ENCODE measurements at places on chromosomes 4 and X.

DNA sequence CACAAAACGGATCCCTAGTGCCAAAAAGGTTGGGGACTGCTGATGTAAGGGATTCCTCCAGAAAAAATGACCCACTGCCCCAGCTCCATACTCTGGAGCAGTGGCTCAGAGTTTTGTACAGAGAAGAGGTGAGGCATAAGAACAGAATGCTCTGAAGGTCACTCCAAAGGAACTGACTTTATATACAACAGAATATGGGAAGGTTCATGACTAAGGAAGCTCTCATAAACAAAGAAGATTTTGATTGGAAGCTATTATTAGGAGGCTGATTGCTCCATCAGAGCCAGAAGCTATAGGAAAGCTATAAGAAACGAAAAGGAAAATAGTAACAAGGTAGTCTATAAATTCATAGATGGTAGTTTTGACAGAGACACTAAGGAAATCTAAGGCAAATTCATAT lies 203.1 kb downstream of the SLC7A11 start:
- no peak for DNase-seq

DNA sequence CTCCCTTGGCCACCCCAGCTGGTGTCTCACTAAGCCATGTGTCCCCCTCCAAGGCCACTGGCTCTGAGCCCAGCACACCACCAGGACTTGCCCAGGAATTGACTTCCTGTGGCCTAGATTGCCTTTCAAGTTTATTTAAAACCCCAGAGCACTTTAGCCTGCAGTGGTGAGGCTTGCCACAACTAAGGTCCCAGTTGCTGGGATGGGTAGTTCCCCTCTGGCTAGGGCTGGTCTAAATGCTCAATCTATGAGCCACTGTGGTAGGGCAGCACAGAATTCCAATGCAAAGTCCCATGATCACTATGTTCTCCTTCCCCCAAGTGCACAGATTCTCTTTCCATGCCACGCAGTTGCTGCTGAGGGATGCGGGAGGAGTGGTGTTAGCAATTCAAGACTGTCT lies 61.1 kb upstream of the HCCS start:
- no peak for DNase-seq

DNA sequence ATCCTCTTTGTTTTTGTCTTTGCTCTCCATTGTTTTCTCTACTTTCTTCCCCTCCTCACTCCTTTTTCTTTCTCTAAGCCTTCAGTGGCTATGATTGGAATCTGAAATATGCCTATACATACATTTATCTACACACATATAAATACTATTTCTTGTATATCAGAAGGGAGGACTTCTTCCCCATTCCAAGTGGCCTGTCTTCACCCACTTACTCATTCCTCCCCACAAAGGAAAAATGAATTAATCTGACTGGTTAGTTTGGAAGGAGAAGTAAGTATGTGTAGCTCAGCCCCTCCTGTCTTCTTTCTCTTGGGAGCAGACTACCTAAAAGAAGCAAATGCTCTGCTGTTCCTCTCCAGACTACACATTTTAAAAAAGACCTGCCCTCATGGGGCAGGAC lies 17.7 kb downstream of the GUCY2F start:
- DNase-seq, result no peak

DNA sequence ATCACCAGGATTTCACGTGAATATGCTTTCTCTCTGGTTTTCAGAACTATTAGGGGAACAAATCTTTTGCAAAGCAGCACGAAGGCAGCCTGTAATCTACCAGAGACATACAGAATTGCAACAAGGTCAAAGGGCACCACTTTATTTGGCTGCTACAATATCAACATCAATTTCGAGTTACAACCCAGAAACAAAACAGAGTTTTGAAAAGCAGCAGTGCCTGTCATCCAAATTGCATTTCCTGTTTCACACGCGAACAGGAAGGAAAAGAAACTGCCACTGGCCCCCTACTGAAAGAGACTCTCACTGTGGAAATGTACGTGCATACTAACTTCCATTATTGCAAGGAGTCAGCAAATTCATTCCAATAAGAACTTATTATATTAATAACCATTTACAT lies 17.1 kb upstream of the C1QTNF7 start:
- no peak for DNase-seq

GRCh38 chrX:101407167-101407747 lies 468 bp downstream of the GLA start:
- DNase-seq, result no peak

GRCh38 chr4:173684223-173684622 lies 154.2 kb upstream of the HAND2 start:
- DNase-seq, result no peak

- DNase-seq, result no peak
Measured at GRCh38 chr4:122412547-122412946, 33.7 kb downstream of the ADAD1 start.

GRCh38 chr4:156659983-156660382 lies 311.6 kb downstream of the PDGFC start:
- no peak for DNase-seq

GRCh38 chr4:40857956-40858355 lies 108.2 kb downstream of the NSUN7 start:
- no peak for DNase-seq

- no peak for DNase-seq
Measured at GRCh38 chr4:177008071-177008835, 215.5 kb upstream of the VEGFC start.

- DNase-seq, result no peak
Measured at GRCh38 chrX:71215338-71215912, 7.6 kb upstream of the GJB1 start.

GRCh38 chr4:82687531-82687930 lies 111.1 kb downstream of the SCD5 start:
- no peak for DNase-seq

DNA sequence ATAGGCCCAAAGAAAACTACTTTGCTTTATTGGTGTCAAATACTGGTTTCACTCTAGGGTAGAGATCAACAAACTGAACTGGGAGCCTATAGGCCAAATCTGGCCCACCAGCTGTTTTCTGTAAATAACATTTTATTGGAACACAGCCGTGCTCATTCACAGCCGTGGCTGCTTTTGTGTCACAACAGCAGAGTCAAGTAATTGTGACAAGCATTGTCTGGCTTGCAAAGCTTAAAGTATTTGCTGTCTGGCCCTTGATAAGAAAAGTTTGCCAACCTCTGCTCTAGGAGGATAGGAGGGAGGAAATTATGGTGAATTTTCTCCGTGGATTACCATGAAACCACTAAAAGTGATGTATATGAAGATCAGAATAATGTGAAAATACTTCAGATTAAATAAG lies 53.4 kb downstream of the GPAT3 start:
- no peak for DNase-seq

DNA sequence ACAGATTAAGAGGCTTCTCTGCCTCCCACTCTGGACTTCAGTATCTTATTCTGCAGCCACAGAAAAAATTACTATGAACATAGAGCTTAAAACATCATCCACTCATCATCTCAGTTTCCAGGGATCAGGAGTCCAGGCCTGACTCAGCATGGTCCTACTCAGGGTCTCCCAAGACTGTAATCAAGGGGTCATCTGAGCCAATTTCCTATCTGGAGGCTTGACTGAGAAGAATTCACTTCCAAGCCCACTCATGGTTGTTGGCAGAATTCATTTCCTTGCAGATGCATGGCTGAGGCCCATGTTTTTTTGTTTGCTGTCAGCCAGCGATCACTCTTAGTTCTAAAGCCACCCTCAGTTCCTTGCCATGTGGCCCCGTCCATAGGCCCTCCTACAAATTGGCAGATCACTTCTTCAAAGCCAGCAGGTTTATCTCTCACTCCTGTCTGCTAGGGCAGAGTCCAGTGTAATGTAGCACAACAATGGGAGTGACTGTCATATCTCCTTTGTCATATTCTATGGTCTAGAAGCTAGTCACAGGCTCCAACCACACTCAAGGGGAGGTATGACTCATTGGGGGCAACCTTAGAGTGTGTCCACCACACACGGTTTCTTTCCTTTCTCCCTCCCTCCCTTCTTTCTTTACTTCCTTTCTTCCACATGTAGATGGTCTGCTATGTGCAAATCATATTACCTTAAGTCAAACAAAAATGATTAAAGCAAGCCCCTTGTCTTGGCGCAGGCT lies 251.6 kb downstream of the QDPR start:
- DNase-seq, result no peak

DNA sequence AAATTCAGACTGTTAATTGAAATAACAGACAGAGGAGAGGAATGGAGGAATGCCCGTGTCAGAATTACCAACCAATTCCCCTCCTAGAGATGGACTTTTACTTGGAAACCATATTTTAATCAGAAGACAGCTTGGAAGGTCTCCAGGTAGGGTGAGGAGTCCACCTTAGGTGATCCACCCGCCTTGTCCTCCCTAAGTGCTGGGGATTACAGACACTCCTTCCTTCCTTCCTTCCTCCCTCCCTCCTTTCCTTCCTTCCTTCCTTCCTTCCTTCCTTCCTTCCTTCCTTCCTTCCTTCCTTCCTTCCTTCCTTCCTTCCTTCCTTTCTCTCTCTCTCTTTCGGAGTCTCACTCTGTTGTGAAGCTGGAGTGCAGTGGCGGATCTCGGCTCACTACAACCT lies 328.0 kb downstream of the RAPGEF2 start:
- DNase-seq, result no peak

- DNase-seq, result peak; percentile 12
Measured at GRCh38 chrX:132094164-132094563, 33.7 kb downstream of the FRMD7 start.

DNA sequence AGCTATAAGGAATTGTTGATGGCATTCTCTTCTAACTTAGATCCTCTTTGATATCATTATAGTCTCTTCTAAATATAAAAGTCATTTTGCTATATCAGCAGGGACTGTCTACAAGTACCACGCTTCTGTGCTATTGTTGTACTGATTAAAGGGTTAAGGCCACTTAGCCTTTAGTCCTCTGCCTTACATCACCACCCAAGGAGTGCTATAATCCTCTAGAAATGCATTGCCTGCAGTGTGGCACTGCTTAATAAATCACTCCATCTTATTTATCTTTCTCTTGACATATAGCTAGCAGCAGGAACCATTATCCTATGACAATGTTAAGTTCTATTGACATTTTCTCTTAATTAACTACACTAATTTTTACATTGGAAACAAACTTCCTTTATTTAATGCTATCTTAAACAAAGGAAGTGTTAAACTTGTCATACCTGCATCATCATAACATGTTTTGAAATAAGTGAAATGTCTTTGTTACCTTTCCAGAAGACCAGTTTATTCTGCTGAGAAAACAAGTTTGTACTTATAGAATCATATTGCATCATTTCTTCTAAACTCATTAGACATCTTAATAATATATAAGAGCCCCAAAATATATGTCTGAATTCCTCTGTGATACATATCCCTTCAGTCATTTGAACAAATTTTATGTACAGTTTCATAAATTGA lies 360.9 kb upstream of the ATOH1 start:
- no peak for DNase-seq

DNA sequence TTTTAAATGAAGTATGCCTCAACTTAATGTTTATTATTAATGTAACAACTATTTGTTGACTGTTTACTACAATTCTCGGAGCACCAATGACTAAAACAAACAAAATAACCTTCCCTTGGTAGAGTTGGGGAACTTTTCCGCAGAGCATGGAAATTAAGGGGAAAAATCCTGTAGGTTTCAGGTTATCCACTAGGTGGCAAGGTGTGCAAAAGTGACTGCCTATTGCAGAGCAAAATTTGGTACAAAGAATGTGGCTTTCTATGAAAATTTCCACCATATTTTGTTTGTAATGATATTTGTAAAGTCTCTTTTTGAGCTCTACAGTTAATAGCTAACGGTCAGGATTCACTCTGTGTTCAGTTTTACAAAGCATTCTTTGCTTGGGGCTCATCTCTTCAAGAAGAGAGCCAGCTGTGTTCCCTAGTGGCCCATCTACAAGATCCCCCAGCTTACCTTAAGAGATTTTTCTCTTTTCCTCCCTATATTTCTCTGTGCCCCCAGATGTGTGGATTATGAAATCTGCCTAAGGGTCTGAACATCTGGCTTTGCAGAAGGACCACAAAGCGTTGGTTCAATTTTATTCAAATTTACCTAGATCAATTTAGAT lies 61.1 kb downstream of the FBXO8 start:
- no peak for DNase-seq

DNA sequence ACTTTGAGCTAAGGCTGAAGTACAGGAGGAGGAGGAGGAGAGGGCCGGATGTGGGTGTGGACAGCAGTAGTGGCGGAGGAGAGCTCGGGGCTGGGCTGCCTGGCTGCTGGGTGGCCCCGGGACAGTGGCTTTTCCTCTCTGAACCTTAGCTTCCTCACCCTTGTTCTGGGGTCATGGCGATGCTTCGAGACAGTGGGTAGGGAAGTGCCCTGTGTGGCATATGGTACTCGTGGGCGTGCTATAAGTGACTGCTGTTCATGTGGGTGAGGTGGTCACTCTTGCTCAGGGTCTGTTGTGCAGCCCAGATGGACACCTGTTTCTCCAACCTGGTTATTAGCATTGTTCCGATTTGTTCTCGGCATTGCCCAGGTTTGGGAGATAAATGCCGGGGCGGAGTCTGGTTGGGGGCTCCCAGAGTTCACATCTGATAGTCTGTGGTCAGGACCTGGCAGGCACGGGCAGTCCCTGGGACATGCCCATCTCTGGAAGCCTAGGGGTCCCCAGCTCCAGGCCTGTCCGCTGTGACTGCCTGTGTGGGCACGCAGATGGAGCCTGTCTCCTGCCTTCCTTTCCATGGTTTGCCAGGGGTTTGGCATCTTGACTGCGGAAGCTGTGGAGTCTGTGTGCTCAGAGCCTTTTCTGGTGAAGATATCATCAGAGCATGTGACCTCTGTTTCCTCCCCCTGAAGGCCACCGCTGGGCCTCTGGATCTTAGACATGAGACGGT lies 4.9 kb upstream of the CPZ start:
- no peak for DNase-seq

GRCh38 chrX:56385336-56385735 lies 153.2 kb downstream of the KLF8 start:
- DNase-seq, result no peak

DNA sequence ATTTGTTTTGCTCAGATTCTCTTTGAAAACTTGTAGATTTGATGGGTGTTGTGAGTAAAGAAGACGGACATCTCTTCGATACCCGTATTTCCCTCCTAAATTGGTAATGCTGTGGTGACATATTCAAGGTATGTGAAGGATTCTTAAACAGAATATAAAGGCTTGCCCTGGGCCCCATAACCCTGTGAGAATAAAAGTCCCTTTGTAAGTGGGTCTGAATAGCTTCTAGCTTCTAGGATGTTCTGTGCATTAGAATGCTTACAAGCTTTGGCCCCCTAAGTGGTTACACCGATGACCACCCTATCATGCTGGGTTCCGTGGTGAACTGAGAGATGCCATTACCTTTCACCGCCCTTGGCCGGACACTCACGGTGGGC lies 574 bp upstream of the MOB1B start:
- DNase-seq, result no peak

DNA sequence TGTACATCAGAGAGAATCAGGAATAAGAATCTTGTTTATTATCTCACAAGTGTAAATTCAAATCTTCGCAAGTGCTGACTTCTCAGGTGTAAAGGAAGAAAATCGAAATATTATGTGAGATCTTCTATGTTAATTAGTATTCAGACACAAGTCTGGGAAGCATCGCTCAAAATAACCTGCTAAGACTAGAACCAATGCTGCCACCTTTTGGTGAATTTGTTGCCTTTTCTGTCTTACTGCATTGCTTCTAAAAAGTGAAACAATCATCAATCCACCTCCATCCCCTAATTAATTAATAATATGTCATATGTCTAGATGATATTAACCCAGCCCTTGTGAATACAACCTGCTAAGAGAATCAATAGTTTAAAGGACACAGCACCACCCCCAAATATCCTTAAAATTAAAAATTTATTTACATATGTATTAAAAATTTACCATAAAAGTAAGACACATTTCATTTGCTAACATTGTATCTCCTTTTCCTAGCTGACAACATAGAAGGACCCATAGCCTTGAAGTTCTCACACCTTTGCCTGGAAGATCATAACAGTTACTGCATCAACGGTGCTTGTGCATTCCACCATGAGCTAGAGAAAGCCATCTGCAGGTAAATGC lies 3.5 kb downstream of the EPGN start:
- no peak for DNase-seq

All from GM04503 (cell line).